ENCODE measurements at places on chromosomes 7 and 10.

DNA sequence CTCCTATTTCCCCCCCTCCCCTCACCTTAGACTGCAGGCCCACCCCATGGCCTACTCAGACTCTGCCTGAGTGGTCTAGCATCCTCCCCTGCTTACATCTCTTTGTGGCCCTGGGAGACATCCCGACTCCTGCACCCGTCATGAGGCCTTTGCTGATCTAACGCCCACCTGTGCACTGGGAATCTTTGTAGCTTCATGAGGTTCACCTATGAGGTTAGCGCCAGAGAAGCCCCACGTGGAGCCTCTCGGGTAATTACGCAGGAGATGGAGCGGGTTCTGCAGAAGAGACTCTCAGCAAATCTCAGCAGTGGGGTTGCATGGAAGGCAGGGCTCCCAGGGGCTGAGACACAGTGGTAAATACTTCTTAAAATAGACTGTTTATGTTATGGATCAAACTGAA lies 43.5 kb upstream of the HSPA12A start:
- no peak for DNase-seq

DNA sequence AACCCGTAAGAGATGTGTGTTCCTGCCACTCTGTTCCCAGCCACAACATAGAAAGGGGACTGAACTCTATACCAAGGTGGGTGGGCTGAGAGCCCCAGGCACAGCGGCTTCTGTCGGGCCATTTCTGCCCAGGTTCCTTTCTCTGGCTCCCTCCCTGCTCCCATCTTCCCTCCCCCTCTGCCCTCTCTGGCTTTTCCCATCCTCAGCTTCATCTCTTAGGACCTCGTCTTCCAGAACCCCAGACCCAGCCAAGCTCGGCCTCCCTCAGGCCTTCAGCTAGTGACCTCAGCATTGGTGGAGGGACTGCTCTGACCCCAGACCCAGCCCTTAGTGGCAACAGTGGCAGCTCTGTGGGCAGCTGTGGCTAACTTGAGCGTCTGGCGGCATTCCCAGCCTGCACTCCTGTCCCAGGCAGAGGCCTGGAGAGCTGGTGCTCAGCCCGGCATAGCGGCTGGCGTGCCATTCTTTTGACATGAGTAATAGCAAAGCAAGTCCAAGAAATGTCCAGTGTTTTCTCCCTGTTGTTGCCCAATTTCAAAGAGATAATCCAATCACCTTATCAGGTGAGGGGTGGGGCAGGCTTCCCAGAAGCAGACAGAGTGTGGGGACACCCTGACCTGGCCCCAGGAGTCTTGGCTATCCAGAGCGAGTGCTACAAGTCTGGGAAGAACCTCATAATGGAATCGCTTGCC lies 15.9 kb downstream of the PTPRE start:
- peak; percentile 51 for DNase-seq

- no peak for DNase-seq
These were observed 288.6 kb downstream of the NEBL start for GRCh38 chr10:20608503-20608902.

GRCh38 chr7:80054356-80054755 lies 80.3 kb upstream of the GNAI1 start:
- no peak for DNase-seq

DNA sequence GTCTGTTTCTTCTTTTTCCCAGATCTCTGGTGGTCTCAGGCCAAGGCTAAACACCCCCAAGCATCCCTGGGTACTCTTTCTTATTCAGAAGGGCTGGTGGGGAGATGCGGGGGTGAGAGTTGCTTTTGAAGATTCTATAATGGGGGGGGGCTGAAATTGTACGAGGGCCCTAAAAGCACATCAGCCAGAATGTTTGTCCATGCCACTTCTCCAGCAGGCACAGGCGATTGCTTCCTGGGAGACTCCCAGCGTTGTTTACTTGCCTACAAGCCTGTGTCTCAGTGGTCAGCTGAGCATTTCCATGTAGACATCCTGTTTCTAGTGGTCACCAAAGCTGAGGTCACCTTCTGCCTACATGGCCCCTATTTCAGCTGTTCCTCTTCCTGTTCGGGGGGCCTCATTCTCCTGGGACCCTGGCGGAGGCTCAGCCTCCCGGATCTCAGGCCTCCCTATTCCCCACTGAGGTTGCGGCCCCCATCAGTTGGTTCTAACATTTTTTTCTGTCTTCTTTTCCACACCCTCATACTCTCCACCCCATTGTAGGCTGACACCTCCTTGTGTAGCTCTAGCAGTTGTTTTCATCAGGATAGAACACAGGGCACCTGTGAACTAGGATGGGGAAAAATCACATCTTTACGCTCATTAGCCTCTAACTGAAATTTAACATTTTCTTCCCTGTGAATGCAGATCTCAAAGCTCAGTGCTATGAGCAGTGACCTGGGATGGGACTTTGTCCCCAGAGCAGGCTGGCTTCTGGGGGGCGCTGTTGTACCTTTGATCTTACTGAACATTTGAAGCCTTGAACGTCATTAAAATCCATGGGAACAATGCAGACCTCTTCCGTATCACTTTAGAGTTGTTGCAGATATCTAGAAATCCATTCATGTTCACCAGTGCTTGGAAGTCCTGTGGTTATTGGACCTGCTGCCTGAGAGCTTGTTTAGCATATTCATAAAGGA lies 286.5 kb downstream of the GLRX3 start:
- DNase-seq, result no peak

DNA sequence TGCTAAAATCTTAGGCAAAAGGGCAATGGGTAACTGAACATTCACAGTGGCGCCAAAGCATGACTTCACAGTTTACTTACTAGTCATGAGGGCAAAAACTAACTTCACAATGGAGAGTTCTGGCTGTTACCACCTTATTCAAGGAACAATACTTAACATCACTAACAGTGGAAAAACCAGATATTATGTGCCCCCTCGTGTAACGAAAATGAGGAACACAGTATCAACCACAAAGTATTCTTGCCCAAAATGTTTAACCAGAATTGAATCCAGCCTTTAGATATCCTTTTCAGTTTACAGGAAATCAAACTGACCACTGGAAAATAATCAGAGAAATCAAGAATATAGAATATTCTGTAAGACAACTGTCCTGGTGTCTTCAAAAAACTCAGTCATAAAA lies 9.5 kb downstream of the C7orf25 start:
- no peak for DNase-seq

- DNase-seq, result no peak
These were observed 189.3 kb downstream of the MAD1L1 start for GRCh38 chr7:2043316-2044039.

- DNase-seq, result no peak
These were observed 26.5 kb upstream of the KCTD7 start for GRCh38 chr7:66602159-66602558.

- peak; percentile 63 for DNase-seq
These were observed 76.2 kb downstream of the CTBP2 start for GRCh38 chr10:125084191-125084613.

DNA sequence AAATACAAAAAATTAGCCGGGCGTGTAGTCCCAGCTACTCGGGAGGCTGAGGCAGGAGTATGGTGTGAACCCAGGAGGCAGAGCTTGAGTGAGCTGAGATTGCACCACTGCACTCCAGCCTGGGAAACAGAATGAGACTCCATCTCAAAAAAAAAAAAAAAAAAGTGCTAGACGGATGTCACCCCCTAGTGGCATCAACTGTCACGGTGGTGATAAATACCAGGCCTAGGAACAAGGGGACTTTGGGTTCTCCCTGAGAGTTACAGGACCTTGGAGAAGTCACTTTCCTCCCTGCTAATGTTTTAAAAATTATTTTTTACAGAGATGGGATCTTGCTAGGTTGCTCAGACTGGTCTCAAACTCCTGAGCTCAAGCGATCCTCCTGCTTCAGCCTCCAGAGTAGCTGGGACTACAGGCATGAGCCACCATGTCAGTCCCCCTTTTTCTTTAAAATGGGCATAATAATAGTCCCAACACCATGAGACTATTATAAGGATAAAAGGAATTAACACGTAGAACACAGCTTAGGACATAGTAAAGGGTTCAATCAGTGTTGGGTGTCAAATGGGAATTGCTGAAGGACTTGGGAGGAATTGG lies 2.6 kb upstream of the TMEM130 start:
- no peak for DNase-seq

DNA sequence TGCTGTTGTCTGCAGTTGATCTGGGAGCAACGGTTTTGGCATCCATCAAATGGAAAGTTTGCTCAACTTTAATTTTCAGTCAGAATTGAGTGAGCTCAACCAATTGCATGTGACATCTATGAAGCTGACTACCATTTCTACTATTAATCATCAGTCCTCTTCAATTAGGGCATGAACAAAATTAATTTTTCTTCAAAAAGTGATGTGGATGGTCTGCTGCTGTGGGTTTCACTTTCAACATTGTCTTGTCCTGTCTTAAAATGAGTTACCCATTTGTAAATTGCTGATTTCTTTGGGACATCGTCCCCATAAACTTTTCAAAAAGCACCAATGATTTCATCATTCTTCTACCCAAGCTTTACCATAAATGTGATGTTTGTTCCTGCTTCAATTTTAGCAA lies 176.7 kb upstream of the LRRN3 start:
- DNase-seq, result no peak

GRCh38 chr7:66170309-66171231 lies 34.6 kb upstream of the TPST1 start:
- peak; percentile 82 for DNase-seq

DNA sequence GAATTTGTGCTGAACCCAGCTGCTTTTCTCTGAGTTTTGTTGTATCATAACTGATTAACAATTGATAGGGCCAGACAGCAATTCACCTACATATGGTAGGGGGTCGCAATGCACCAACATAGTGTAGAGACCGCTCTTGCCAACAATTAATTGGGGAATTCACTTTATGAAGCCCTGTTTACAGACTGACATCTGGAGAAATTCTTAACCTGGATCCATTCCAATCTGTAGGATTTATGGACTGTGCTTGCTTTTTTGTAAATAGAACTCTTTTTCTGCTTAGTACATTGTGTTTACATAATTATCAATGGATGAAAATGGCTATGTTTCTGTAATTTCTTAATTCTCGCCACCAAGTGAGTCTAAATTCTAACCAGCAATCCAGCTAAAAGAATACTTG lies 311.7 kb upstream of the BMPER start:
- no peak for DNase-seq

DNA sequence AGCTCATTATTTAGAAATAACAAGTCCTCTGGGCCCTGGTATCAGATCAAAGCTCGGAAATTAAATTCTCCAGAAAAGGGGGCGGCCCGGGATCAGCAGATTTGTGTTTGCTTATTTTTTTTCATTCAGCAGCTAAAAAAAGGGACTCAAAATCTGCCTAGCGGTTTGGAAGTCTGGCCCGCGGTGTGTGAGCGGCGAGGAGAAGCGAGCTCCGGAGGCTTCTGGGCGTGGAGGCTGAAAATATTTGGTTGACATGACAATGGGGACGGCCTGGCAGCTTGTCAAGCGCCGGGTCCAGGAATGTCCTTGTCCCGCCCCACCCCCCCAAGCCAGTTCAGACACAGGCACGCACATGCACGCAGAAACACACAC lies 43.4 kb downstream of the FOXL3 start:
- no peak for DNase-seq

DNA sequence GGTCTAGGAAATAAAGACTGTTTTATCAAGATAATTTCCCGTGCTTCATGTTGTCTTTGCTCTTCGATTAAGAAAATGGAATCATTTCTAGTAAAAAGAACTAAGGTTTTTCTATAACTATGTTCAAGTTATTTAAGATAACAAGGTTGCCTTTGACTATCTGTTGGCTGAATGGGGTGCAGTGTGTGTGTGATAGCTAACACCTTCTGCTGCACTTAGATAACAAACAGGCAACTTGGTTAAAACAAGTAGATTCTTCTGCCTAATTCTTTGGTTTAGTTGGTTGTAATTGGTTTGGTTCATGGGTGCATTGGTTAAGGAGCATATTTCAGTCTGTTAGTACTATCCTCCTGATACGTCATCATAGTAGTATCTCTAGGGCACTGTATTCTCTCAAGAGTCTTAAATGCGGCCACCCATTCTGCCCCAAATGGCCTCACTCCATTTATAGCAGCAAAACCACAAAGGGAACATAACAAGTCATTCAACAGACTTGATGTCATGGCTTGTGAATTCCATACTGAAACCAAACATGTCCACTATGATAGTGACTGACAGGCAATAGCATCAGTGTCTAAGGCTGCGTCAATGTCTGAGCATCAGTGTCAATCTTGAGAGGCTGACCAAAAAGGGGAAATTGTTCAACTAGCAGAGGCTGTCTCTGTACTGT lies 55.7 kb downstream of the CCDC3 start:
- no peak for DNase-seq

GRCh38 chr7:89800761-89801160 lies 353.5 kb upstream of the STEAP1 start:
- DNase-seq, result no peak

- DNase-seq, result peak; percentile 63
These were observed 237.4 kb downstream of the ELMO1 start for GRCh38 chr7:37211097-37211880.

- no peak for DNase-seq
These were observed 55.0 kb upstream of the DUSP5 start for GRCh38 chr10:110442746-110443145.

DNA sequence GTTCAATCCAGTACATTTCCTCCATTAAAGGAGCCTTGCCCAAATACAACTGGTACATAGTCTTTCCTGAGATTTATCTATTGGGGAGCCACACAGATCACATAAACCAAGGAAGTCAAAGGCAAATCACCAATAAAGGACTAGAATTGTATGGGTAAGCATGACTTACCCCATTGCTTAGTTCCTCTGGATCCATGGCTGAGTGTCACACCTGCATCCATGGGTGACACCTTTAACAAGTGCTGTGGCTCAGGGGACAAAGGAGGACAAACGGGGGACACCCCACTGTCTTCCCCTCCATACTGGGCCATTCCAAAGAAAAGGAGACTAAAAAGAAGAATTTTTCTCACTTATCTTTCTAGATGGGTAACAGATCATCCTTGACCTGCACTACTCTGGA lies 30.4 kb downstream of the ZNF92 start:
- DNase-seq, result no peak

GRCh38 chr7:142477079-142477651 lies 219.3 kb upstream of the PRSS58 start:
- no peak for DNase-seq

All from ovary (tissue), 10 donors.